ENCODE measurements at places on chromosomes 3 and 15.

GRCh38 chr3:50163572-50164455, 8.7 kb downstream of the SEMA3F start:
- DNase-seq: no peak

- DNase-seq: no peak
These were observed 991.8 kb downstream of the GBE1 start for GRCh38 chr3:80769683-80770082.

- no peak for DNase-seq
These were observed 113.2 kb downstream of the MBNL1 start for GRCh38 chr3:152381881-152382295.

DNA sequence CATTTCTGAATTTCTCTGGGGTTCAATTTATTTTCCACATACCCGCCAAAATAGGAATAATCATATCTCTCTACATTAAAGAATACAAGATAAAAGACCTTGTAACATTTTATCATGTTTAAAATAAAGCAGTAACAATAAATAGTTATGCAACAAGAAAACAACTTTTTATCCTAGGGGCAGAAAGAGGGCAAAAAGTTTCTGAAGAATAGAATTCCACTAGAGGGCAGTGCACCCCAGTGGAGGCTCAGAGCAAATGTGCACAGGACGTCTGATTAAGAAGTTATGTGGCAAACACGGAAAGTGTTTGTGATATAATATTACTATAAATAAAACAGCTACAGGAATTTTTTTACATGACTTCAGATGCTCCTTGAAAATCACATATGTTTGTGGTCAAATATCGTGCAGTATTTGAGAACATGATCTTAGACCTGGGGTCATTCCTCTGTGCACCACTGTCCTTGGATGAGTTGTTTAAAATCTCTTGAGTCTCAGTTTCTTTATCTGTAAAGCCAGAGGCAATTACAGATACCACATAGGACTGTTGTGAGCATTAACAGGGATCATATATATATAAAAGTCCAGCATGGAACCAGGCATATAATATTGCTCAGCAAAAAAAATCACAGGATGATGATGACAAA, 13.2 kb upstream of the PIK3R4 start:
- DNase-seq: no peak

GRCh38 chr3:159711560-159712333, 276.9 kb upstream of the IL12A start:
- no peak for DNase-seq

- no peak for DNase-seq
These were observed 1119.6 kb downstream of the ZPLD1 start for GRCh38 chr3:103554451-103554850.

- DNase-seq: no peak
These were observed 99.8 kb downstream of the TRIM69 start for GRCh38 chr15:44836094-44836493.

DNA sequence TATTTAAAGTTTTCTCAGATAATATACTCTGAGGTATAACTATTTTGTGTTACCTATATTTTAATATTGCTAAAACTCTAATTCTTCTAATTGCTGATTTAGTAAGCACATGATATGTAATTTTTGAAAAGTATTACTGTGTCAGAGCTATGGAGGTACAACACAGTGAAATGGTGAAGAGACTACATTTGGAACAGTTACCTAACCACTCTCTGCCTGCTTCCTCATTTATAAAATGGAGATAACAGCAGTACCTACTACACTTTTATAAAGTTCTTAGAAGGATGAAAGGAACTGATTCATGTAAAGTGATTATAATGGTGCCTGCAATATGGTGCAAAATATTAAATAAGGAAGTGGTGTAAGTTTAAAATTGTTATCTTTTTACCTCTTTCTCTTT, 16.3 kb upstream of the NEK10 start:
- no peak for DNase-seq

DNA sequence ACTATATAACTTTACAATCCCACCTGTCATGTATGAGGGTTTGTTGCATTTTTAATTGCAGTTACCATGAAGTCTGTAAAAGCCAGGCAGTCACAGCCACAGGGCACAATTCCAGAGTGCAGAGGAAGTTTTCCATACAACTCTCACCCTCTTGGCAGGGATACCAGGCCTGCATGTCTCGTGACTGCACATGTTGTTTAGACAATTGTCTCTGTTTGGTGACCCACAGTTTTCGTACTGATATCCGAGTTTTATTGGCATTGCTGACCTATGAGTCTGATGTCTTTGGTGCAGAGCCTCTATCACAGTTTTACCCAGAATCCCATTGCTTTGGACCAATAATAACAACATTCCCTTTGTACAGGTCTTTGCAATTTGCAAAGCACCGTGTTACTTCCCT, 24.9 kb upstream of the MYZAP start:
- no peak for DNase-seq

DNA sequence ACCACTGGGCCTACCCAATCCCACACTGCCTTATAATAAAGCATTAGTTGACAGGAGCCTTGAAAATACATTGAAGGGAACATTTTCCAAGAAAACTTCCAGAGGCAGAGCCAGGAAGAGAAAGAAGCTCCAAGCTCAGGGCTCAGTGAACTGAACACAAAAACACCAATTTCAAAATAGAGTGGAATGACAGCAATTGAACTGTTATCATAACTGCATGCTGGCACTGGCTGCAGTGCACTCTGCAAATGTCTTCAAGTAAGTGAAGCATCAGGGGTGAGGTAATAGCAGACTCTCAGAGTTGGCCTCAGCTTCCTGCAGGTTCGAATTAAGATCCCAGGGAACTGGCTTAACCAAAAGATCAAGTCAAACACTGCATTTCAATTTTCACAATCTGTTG, 388.0 kb upstream of the WNT5A start:
- DNase-seq: no peak

DNA sequence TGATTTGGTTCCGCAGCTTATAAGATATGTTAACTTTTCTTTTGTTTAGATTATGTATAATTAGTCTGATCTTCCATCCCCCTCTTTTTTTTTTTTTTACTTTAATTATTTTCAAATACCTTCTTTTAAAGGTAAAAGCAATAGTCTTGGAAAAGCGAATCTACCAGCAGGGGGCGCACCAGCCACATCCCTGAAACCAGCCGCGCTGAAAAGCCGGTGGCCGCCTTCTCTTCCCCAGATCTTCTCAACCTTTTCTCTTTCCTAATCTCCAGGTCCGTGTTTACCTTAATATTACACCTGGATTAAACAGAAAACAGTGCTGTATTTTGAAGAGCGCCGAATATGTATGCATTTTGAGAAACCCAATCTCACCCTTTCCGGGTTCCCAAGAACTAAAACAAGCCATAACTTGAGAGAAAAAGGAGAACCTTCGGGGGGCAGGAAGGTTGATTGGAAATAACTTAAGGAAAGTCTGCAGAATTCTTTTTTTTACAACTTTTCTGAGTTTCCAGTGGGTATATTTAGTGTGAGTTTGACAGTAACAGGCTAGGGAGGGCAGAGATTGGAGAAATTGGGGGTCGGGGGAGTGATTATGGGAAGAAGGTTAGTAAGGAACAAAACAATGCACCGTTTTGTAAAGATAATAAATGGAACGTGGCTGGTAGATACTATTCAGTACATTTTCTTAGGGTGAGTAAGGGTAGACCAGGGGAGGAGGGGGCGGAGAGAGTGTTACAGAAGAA, 2.0 kb upstream of the SOX2 start:
- peak; percentile 92 for DNase-seq

DNA sequence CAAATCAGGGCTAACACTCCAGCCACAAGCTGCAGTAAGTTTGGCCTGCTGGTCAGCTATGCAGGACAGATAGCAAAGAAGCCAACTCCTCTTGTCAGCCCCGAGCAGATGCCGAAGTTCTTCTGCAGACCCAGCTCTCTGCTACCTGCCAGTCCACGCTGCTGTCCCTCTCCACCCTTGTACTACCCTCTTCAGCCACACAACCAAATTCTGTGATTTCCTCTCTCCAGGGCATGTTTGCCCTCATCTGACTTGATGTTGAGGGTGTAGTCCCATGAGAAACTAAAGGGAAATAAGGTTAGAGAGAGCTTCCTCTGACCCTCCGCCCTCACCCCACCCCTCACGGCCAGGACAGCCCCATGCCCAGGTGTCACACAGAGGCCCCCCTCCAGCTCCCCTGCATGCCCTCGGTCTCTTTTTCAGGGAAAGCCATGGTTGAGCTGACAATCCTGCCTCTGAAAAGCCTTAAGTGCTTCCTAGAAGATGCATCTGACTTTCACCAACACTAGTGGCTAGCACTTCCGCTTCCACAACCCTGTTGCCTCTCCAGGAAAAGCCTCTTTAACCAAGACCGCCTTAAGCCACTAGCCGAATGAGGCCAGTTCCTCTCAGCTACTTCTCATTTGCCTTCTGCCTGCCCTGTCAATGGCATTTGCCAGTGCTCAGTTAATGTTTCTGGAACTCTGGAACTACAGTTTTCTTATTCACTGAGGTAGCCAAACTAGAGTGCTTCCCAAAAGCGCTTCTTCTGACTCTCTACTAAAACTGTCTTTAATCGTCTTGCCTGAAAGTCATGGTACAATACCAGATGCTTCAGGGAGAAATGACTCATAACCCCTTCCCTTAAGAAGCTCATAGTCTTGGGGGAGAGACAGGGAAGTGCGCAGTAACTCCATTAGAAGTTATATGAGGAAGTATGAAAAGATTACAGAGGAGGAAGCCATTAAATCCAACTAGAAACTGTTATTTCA, 300.4 kb upstream of the STT3B start:
- no peak for DNase-seq

GRCh38 chr3:196706731-196707130, 5.3 kb downstream of the CEP19 start:
- DNase-seq: no peak

- no peak for DNase-seq
These were observed 13.2 kb upstream of the TRANK1 start for GRCh38 chr3:36957862-36958686.

GRCh38 chr3:106208251-106208650, 339.4 kb upstream of the CBLB start:
- no peak for DNase-seq

- DNase-seq: no peak
These were observed 117.4 kb downstream of the ATG7 start for GRCh38 chr3:11389386-11390268.

DNA sequence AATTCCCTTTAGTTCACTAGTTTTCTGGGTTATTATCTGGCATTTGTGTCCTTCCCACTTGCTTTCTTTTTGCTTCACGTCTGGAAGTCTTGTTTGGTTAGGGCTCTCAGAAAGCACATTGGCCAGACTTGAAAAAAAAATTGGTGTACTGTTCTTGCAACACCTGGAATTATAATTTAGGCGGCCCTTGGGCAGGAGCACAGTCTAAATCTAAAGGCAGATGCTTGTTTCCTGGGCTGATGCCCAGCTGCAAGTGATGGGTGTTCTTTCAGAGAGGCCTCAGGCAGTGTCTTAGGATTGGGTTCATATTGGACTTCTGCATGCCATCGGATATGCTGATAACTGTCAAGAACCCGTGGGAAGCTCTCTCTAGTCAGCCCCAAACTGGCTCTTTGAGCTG, 521.5 kb downstream of the PDCD6IP start:
- no peak for DNase-seq

DNA sequence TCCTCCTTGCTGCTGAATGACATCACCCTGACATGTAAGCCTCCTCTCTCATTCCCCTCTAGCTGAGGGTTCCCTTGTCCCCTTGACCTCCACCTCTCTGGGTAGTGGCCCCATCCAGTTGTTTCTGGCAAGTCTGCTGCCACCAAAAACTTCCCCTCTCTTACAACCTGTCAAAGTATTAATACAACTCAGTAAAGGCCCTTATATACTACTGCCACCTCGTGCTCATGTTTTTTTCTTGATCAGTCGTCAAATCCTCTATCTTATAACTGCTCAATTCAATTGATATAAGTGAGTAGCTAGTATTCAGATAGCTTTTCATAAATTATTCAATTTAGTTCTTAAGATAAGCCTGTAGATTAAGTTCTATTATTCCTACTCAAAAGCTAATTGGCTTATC, 249.6 kb downstream of the MBNL1 start:
- no peak for DNase-seq

DNA sequence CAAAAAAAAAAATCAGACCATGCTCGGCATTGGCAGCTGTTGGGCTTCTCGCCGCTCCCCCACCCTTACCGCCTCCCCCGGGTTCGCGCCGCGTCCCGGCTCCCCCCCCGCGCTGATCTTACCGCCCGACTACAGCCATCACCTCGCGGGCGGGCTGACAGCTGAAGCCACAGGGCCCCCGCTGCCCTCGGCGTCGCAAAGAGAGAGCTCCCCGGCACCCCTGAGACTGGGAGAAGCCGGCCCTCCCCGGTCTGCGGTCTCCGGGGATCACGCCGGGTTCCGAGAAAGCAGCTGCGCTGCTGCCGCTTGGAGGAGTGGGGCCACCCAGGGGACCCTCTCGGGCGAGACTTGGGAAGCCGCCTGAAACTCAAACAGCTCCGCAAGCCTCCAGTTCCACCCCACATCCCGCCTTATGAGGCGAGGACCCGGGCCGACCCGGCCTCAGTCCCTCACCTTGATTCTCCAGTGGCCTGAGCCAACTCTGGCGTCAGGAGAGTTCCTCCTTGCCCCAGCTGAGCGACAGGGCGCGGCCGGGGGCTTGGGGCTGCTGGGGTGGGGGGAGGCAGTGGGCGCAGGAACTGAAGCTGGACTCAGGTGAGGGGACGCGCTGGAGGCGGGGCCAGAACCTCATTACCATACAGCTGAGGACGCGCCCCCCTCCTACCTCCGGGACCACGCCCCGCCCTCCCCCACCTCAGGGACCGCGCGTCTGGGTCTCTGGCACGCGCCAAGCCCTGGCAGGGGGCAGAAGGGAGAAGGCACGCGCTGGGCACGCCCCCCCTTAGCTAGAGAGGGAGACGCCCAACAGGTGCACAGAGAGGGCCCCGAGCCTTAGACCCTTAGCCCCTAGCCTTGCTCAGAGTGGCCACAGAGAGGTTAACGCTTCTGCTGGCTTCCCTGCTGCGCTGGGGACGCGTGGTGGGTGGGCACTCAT, 1.0 kb upstream of the DLL4 start:
- DNase-seq: no peak

- DNase-seq: no peak
These were observed 715 bp upstream of the SCAPER start for GRCh38 chr15:76905855-76906254.

DNA sequence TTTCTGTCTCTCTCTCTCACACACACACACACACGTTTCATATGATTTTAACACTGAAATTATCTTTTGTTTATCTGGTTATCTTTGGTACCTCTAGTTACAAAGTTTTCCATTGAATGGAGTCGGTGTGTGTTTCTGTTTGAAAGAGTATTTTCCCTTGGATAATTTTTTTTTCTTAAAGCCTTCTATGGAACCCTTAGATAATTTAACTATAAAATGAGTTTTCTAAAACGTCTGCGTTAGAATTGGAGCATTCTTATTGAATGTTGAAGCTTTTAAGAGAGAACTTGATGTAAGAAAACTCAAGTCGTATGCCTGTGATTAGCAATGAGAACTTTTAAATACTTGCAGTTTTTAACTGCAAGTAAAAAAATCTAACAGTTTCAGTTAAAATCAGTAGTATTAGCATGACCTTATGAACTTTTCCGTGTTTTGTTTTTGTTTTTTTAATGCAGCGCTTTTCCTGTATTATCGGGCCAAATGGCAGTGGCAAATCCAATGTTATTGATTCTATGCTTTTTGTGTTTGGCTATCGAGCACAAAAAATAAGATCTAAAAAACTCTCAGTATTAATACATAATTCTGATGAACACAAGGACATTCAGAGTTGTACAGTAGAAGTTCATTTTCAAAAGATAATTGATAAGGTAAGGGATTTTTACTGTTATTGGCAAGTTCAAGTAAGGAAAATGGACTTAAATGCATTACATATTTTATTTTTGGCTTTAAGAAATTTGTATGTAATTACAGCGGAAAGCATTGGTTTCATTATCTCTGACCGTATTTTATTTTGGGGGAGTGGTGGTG, 3.0 kb downstream of the SMC4 start:
- no peak for DNase-seq

GRCh38 chr3:126104742-126105605, 21.1 kb upstream of the SLC41A3 start:
- DNase-seq: peak; percentile 32

Measured in activated CD8-positive, alpha-beta memory T cell treated with anti-CD3 and anti-CD28 coated beads, Interleukin-2, amount 50 U/mL, for 48 hours (primary cell).